ENCODE measurements at places on chromosomes 1 and 21.

DNA sequence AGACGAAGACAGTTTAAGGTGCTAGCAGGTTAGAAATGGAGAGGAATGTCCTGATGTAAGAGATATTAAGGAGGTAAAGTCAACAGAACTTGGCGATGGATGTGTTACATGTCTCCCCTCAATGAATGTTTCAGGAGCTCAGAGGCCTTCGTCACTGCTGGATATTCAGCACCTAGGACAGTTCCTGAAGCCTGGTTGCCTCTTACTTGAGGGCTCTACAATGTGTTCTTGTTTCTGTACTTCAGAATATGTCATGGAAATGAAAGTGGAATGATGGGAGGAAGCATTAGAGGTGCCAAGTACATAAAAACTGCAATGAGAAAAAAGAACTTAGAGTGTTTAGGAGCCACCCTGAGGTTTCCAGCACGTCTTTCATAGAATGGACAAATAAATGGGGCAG lies 17.7 kb downstream of the TNR start:
- DNase-seq, result peak; percentile 23

- DNase-seq, result no peak
These were observed 195.5 kb upstream of the DUSP10 start for GRCh38 chr1:221937155-221937953.

DNA sequence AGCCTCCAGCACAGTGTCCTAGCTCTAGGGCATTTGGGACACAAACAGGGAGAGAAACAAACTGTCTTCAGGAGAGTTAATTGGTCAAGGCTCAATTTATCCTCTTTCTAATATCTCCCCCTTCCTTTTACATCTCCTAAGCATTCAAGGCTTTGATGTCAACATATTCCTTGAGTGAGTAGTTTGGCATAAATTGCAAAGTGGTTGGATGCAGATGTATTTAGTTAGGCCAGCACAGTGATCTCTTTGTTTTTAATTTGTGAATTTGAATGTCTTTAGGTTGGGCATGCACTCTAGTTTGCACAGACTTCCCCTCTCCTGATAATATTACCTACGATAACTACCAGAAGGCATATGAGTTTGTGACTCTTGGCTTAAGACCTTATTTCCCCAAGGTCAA lies 12.5 kb upstream of the OLFML2B start:
- DNase-seq, result no peak

GRCh38 chr1:43280692-43281091 lies 4.7 kb downstream of the C1orf210 start:
- no peak for DNase-seq

- DNase-seq, result no peak
These were observed 731.4 kb downstream of the LTN1 start for GRCh38 chr21:28261298-28261697.

- no peak for DNase-seq
These were observed 47.7 kb downstream of the NOS1AP start for GRCh38 chr1:162117039-162117774.

DNA sequence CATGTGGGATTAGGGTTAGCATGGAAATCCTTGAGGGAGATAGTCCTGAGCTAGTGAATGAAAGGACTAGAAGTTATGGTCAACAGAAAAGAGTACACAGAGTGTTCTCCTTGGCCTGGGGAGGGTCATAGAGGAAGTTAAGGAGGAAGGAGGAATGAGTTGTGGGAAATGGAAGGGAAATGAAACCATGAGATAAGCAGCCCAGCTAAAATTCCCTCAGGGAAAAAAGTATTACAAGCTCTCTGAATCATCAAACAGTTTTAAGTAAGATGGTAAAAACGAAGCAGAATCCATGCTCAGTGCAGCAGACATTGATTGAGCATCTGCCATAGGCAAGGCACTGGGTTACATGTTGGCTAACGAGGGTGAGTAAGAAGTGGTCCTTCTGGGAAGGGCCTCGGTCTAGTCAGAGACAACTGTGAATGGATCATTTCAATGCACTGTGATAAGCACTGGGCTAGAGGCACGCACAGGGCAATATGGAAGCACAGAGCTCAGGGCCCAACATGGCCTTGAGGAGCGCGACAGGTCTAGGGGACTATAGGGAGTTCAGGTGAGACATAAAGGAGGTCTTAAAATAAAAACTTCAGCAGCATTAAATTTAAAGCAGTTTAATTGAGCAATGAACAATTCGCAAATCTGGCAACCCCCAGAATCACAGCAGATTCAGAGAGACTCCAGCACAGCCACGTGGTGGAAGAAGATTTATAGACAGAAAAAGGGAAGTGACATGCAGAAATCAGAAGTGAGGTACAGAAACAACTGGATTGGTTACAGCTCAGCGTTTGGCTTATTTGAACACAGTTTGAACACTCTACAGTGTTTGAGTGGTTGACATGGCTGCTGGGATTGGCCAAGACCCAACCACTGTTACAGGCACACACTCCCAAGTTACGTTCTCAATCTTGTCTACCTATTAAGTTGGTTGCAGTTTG lies 219.5 kb downstream of the HLX start:
- DNase-seq, result no peak

DNA sequence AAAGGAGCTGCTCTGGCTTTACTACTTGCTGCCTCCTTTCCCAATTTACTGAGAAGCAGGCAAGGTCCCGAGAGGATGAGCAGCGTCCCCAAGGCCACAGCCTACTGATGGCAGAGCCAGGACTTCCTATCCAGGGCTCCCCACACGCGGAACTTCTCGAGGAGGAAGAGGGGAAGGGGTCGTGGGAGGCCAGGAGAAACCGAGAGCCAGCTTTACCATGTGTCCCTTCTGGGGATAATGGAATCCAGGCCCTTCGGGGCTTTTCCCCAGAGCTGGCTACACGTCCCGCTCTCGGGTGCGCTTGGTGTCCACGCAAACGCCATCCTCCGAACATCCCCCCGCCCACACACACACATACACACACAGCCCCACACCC lies 4.3 kb upstream of the CCN1 start:
- no peak for DNase-seq

DNA sequence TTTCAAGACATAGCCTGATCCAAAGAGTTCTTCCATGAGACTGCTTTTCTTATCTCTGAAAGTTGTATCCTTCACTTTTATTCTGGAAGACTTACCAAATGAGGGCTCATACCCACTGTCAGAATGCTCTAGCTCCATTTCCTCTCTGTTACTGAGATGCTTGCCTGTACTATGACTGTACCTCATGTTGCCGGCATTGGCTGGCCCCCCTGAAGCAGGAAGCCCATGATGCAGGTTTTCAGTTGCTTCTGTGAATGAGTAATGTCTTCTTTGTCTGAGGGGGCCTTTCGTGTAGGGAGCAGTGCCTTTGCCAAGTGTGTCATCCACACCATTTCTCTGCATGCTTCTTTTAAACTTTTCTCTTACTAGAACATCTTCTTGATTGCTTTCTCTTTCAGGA lies 39.5 kb downstream of the LCA5L start:
- DNase-seq, result no peak

DNA sequence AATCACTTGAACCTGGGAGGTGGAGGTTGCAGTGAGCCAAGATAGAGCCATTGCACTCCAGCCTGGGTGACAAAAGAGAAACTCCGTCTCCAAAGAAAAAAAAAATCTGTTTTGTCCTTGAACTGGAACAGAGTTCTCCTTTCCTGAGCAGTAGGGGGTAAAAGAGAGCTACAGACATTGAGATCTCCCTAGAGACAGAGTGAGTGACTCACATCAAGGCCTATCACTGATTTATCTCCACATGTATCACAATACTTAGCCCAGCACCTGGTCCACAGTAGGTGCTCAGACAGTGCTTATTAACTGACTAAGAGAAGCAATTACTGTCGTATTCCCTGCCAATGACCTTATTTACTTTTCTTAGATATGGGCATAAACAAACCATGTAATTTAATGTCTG lies 354.1 kb upstream of the C1orf87 start:
- DNase-seq, result no peak

- DNase-seq, result no peak
These were observed 1.2 kb downstream of the SH3BGR start for GRCh38 chr21:39452970-39453342.

- no peak for DNase-seq
These were observed 30.1 kb upstream of the DNAJC6 start for GRCh38 chr1:65279070-65279779.

- DNase-seq, result peak; percentile 84
These were observed 2.9 kb downstream of the IFI6 start for GRCh38 chr1:27668808-27669723.

GRCh38 chr1:40703316-40703715 lies 11.8 kb downstream of the NFYC start:
- DNase-seq, result no peak

- DNase-seq, result no peak
These were observed 40.0 kb downstream of the TYW3 start for GRCh38 chr1:74772945-74773344.

DNA sequence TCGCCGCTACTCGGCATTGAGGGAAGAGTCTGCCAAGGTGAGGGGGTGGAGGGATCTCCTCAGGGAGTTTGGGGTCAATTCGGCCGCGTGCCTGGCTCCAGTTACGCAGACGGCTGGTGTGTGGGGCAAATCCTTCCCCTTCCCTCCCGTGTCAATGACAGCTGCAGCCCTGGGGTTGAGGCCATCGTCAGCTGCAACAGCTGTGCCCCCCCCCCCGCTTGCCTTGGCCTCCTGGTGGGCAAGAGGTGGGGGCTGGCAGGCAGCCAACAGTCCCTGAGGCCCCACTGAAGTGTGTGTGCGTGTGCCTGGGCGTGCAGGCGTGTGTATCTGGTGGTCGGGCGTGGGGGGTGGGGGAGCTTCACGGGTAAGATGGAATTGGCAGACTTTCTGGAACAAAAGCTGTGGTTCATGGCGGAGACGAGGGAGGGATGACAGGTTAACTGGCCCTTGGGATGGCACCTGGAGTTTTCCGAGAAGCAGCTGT lies 25.6 kb downstream of the PPFIA4 start:
- DNase-seq, result no peak

- DNase-seq, result peak; percentile 54
These were observed 541 bp downstream of the USP48 start for GRCh38 chr1:21782349-21782867.

GRCh38 chr21:44987301-44987885 lies 47.6 kb downstream of the SLX9 start:
- no peak for DNase-seq

GRCh38 chr1:43177691-43178090 lies 5.6 kb downstream of the CFAP57 start:
- DNase-seq, result no peak

GRCh38 chr1:77832901-77833300 lies 53.5 kb downstream of the MIGA1 start:
- DNase-seq, result no peak

DNA sequence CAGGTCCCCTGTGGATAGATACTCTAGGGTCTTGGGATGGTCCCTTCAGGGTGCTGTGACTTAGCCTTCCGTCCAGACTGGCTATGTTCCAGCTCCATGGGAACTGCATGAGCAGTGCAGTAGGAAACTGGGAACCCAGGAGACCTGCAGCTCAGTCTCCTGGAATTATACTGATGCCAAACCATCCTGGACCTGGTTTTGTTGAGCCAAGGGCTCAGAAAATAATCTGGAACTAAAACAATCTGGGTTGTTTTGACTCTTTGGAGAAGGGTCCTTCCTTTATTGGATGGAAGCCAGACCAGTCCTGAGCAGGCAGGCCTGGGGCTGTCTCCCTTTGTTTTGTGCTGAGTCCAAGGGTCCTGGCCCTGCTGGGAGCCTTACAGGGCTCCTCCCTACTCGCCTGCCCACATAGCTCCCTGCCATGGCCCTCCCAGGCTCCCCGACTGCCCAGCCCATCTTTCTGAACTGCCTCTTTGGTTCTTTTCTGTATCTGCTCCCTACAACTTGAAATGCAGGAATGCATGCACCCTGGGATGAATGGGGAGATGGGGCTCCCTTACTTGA lies 1.2 kb downstream of the IPO13 start:
- DNase-seq, result no peak

- no peak for DNase-seq
These were observed 386.6 kb upstream of the POU3F1 start for GRCh38 chr1:38433084-38433722.

DNA sequence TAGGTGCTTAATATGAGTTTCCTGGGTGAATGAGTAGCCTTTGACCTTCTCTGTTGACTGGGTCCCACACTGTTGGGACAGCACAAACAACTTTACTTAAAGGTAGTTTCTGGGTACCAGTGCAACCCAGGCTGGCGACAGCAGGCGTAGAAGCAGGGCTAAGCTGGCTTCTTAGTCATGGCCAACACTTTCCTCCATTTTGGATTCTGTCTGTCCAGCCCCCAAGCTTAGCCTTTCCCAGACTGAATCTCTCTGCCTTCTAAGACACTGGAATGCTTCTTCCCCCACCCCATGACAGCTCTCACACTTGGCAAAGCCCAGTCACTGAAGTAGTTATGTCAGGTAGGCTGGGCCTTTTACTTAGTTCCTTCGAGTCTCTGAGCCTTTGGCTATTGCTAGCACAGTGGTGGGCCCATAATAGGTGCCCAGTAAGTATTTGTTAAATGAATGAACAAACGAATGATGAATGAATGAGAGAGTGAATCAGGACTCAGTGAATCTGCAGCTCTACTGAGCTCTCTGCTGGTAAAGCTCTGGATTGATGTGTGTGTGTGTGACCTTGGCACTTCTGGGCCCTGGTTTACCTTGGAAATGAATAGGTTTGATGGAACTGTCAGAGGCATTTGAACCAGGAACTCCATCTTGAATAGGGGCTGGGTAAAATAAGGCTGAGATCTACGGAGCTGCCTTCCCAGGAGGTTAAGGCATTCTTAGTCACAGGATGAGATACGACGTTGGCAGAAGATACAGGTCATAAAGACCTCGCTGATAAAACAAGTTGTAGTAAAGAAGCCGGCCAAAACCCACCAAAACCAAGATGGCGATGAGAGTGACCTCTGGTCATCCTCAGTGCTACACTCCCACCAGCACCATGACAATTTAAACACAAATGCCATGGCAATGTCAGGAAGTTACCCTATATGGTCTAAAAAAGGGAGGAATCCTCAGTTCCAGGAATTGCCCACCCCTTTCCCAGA lies 37.4 kb upstream of the ID3 start:
- DNase-seq, result no peak
